Activated CD4-positive, alpha-beta T cell treated with anti-CD3 and anti-CD28 coated beads, Interleukin-2, amount 10 ng/mL, durations not matched to agents 7 days and 5 days (primary cell): ENCODE measurements at places on chromosomes 12 and 14. TPM values are rescaled to one million over a fixed set of nuclear protein-coding genes. Genes with fewer than 3 reads are reported as not detected.
A peak's percentile ranks its signal among the peaks of the same experiment; 100 is the strongest.

Gene CLEC1A
- not detected for total RNA-seq

DNA sequence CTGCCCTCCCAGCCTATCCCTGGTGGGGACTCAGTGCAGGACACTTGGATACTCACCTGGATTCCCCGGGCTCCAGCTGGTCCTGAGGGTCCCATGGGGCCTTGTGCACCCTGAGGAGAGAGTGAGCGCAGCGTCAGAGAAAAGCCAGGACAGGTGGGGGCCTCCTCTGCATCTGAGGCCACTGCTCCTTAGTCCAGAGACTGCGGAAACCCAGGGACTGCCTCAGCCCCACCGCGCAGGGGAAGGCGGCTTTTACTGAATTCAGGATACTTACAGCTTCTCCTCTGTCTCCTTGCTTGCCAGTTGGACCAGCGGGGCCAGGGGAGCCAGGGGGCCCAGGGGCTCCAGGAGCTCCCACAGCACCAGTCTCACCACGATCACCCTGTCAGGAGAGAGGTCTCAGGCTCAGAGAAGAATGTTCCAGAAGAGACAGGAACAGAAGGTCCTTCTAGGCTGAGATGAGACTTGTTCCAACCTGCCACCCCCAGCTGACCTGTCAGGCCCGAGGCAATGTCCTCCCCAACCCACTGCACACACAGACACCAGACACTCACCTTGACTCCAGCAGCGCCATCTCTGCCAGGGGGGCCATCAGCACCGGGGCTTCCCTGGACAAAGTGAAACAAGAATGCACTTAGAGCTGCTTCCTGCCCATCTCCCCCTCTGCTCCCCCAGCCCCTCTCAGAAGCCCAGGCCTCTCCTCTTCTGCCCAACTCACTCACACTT lies 13.8 kb downstream of the TMEM106C start:
- no peak for DNase-seq

Gene RNF41
- total RNA-seq, result 31.6 TPM

Gene KRT83
- total RNA-seq, result not detected

GRCh38 chr12:1256991-1257390 lies 266.0 kb downstream of the ERC1 start:
- DNase-seq, result no peak

Gene SERPINA1
- total RNA-seq, result 4.1 TPM

Gene CBLN3
- 5.3 TPM for total RNA-seq

DNA sequence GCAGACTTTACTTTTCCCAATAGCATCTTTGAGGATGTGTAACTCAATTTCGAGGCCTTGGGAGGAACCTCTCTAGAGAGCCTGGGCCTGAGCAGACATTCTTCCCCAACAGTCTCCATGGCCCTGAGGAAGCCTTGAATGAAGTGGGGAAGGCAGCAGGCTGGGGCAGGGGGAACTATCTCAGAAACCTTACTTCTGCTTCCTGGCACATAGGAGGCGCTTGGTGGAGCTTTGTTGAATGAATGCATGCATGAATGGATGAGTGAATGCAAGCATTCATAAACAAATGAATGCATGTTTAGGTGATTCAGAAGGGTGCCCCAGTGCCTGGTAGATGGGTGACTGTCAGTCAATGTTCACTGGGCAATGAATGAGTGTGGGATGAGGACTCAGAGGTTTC lies 58.3 kb downstream of the GALNT16 start:
- no peak for DNase-seq

Gene TAC3
- not detected for total RNA-seq

Gene IQSEC3
- not detected for total RNA-seq

DNA sequence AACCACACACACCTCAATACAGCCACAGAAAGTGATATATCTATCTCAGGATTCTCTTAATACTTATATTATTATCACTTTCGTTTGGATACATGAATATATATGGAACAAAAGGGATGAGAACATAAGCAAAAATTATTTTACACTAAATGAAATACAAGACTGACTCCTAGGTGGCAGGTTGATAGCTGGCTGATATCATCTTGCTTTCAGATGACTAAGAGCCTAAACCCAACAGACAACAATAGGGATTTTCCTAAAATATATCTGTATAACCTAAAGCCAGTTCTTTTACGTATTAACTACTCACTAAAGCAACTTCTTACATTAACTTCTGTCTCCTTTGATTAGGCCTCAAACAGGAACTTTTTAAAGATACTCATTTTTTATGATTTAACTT lies 65.1 kb downstream of the BAZ1A start:
- no peak for DNase-seq

DNA sequence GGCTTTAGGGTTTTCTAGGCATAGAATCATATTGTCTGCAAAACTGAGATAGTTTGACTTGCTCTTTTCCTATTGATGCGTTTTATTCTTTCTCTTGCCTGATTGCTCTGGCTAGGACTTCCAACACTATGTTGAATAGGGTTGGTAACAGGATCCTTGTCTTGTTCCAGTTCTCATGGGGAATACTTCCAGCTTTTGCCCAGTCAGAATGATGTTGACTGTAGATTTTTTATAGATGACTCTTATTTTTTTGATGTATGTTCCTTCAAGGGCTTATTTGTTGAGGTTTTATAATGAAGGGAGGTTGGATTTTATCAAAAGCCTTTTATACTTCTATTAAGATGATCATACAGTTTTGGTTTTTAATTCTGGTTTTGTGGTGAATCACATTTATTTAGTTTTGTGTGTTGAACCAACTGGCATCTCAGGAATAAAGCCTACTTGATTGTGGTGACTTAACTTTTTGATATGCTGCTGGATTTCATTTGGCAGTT lies 478.2 kb downstream of the TMEM117 start:
- DNase-seq, result no peak

Gene ANAPC7
- total RNA-seq, result 61.8 TPM

Gene SMIM41
- not detected for total RNA-seq

- no peak for DNase-seq
Observed at GRCh38 chr12:130461839-130462557, 124.3 kb downstream of the PIWIL1 start.

GRCh38 chr12:11836282-11837151 lies 187.0 kb downstream of the ETV6 start:
- peak; percentile 21 for DNase-seq

- DNase-seq, result no peak
Observed at GRCh38 chr12:63325757-63326156, 174.8 kb upstream of the AVPR1A start.

- DNase-seq, result no peak
Observed at GRCh38 chr14:34064349-34064748, 113.5 kb upstream of the EGLN3 start.

GRCh38 chr12:45490232-45490881 lies 239.1 kb upstream of the ARID2 start:
- no peak for DNase-seq

DNA sequence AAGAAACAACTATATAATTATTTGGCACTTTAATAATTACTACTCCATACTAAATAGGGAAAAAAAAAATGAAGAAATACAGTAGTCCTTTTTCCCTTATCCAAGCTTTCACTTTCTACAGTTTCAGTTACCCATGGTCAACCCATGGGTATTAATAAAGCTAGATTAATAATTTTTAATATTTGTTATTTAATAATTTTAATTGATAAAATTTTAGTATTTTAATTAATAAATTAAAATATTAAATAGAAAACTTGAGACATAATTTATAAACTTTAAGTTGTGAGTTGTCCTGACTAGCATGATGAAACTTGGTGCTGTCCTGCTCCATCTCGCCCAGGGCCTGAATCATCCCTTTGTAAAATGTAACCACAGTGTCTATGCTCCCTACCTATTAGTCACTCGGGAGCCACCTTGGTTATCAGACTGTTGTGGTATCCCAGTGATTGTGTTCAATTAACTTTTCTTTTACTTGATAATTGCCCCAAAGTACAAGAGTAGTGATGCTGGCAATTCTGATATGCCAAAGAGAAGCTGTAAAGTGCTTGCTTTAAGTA lies 71.8 kb downstream of the PAWR start:
- no peak for DNase-seq

DNA sequence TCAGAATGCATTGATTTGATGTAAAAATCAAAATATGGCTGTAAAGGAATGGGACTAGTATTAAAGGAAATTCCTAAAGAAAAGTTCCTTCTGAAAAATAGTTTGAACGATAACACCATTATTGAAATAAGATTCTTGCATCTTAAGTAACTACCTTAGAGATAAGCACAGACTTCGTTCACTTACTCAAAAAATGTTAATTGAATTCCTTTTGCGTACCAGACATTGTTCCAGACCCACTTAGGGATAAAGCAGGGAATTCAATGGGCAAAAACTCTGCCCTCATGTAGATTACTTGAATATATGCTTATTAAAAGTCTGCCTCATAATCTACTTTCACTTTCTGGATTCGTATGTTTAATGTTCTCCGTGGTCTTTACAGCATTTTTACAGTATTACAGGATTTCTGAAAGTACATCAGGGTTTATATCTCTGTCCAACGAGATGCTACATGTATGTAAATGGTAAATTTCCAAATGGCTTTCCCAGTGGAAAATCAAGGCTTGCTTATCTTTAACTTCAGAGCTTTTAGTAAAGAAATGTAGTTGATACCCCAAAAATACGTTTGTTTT lies 213.7 kb downstream of the GXYLT1 start:
- DNase-seq, result no peak

DNA sequence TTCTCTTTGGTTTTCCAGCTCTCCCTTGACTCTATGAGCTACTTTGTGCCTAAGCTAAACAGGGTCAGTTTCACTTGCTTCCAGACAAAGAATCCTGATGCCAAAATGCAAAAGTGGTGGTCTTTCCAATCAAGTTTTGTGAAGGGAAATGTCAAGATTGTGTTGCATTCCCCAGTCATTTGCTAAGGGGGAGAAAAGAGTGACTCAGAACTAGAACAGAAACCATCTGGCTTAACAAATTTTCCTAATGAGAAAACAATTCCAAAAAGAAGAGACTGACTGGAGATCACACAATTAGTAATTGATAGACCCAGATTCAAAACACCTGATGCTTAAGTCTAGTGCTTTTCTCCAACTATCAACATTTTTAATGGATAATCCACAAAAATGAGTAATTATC lies 235.1 kb upstream of the DIO2 start:
- no peak for DNase-seq

GRCh38 chr14:41167040-41167439 lies 439.6 kb upstream of the LRFN5 start:
- DNase-seq, result no peak

Gene KRT79
- total RNA-seq, result not detected

GRCh38 chr14:85762526-85762925 lies 232.6 kb downstream of the FLRT2 start:
- DNase-seq, result no peak

DNA sequence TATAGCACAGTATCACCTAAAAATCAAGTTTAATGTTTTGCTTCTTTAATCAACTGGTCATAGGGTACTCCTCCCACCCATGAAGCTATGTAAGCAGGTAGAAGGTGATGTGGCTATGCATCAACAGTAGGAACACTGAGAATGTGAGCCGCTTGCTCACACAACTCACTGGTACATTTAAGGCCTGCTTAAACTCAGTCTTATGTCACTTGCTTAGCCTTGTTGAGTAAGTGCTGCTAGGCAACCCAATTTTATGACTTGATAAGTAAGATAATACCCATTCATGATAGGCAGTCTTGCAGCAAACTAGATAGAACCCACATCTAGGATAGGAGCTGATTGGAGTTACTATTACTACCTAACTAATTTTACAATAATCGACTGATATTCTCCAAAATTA lies 70.0 kb upstream of the BMP4 start:
- no peak for DNase-seq

Gene SLC6A15
- total RNA-seq, result not detected

GRCh38 chr14:82595466-82595865 lies 1061.8 kb upstream of the SEL1L start:
- no peak for DNase-seq

- DNase-seq, result no peak
Observed at GRCh38 chr12:2586156-2587038, 208.4 kb upstream of the FKBP4 start.

DNA sequence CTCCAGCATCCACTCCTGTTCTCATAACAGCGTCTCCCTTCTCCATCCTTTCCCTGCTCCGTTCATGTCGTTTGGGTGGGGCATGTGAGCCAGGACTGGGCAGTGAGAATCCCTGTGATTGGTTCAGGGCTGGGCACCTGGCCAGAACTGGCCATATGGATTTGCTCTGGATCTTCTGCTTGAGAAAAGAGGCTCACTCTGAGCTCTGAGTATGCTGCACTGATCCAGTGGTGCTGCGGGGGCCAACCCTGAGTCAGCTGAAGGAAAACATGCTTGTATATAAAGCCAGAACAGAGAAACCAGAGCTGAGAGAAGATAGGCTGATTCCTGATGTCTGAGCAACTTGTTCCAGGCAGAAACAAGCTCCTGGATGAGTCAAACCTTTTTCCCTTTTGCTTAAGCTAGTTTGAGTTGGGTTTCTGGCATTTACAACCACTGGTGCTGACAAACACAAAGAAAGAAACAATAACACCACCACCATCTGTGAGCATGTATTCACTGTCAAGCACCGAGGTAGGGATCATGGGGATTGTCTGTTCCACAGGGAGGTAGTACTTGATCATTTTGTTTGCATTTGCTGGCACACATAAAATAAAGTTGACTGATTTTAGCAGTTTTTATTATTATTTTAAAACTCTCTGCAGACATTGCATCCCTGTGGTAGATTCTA lies 14.0 kb upstream of the HPD start:
- DNase-seq, result no peak

DNA sequence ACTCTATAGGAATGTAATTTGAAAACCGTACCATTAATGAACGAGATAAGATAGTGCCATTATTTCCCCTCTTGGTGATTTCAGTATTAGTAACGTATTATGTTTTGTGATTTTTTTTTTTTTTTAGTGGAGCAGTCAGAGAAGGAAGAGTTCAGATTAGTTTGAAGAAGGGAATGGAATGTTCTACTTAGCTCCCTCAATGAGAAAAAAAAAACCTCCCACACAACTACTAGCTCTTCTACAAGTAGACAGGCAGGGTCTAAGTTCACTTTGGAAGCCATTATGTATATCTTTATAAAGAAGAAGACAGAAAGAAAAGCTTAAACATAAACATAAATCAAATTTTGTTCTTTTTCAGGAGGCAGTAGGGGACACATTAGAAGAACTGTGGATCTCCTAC lies 27.3 kb downstream of the PNMA1 start:
- no peak for DNase-seq

DNA sequence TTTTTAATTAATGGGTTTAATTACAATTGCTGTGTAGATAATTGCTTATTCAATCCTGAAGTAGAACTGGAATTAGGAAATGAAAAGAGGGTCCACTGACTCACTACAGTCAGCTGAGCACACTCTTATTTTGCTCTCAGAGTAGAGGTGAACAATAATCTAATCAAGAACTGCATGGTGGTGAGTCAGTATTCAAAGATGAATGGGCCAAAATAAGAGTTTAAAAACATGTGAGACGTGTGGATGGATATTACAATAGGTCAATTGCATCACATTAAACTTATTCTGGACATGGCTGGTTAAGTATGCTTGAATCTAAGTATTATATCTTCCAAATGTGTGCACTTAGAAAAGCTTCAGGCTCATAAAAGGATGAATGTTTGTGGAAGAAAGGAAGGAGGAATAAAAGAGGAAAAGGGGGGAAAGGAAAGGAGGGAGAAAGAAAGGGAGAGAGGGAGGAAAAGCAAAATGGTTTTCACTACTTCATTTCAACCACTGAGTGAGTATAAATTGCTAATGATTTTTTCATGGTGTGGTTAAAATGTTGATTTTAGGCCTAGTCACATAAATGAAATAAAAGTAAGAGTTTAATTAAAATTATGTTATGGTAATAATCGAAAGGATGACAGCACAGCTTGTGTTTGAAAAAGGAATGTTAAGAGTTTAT lies 27.0 kb upstream of the EEA1 start:
- DNase-seq, result no peak

Gene TMEM229B
- 24.3 TPM for total RNA-seq

Gene GALNT16
- not detected for total RNA-seq
